ENCODE measurements at places on chromosomes 3 and 15.

GRCh38 chr3:146598535-146598934 lies 6.6 kb downstream of the PLSCR5 start:
- DNase-seq, result no peak

- no peak for DNase-seq
Observed at GRCh38 chr15:42576040-42576594, 711 bp downstream of the STARD9 start.

DNA sequence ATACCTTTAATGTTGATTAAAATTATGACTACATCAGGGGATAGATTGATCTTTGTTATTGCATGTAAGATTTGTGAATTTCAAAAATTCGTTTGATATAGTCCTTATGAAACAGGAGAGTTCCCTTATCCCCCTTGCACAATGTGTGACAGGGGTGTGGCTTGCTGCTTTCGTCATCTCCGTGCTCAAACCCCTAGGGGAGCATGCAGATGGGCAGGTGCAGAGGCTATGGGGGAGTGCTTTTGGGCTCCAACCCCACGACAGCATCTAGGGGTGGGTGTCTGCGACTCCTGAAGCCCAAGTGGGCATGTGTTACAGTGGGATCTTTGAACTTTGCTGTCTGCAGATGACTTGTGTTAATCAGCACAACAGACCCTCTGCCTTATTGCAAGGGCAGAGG lies 360.1 kb upstream of the GOLIM4 start:
- DNase-seq, result no peak

- DNase-seq, result no peak
Observed at GRCh38 chr15:48354694-48355303, 23.6 kb downstream of the DUT start.

DNA sequence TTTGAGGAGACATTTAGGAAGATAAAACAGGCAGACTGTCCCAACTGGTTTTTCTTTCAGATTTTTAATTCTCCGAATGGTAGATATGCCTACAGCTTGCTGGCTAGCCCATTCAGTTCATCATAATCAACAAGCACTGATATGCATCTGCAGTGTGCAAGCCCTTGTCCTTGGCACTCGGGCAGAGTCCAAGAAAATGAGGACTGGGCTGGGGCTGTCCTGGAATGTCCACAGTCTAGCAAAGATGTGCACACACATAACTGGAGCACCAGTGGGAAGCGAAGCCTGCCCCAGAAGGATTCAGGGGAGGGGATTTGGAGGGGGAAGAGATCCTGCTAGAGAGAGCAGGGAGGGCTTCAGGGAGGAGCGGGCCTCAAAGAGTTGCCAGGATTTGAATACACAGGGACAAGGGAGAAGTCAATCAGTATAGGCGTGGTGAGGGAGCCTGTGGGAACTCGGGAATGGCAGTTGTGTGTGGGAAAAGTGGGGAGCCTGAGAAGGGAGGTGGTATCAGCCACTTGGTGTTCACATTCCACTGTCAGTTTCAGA lies 8.7 kb downstream of the FAH start:
- DNase-seq, result no peak
